Activated CD4-positive, alpha-beta T cell treated with anti-CD3 and anti-CD28 coated beads, Interleukin-2, Interleukin-4, amounts not matched to agents 100 ng/mL and 50 ng/mL, durations not matched to agents 16 hours and 8 hours (primary cell): ENCODE measurements at places on chromosomes 1 and 21.

DNA sequence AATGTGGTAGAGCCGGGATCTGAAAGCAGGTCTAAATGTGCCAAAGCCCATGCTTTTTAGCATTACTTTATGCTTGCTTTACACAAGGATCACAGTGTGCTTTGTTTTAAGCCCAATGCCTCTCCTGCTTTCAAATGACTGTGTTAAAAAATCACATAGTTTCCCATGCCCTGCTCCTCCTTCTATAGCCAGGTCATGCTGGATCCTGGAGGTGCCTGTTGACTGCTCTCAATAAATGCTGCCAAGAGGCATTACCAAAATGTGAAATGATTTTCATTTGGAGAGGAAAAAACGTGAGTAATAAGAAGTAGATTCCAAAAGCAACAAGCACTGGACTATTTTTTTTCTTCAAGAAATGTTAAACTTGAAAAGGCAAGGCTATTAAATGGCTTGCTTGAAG, 420.7 kb upstream of the USP24 start:
- DNase-seq = no peak

- DNase-seq = peak; percentile 51
Measured at GRCh38 chr21:33894736-33895288, 20.8 kb downstream of the ATP5PO start.

DNA sequence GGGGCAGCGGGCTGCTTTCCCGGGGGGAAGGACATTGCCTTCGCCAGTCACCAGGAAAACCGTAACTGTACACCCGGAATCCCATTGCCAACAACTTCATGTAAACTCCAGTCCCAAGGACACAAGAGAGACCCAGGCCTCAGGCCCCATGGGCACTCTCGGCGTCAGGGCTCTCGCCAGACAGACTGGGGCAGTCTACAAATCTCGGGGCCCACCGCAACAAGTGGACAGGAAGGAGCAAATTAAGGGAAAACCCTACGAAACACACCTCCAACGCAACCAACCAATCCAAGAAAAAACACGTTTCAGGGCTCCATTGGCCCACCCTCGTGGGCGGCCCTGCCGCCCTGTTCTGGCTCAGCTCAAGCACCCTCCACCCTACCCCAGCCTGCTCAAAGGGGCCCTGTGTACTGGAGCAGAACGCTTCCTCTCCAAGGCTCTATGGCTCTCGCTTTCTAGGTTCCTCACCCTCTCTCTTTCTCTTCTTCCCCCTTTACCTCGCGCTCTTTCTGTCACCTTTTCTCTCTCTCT, 4.6 kb upstream of the ZNF678 start:
- no peak for DNase-seq

- no peak for DNase-seq
Measured at GRCh38 chr1:96598416-96599168, 123.0 kb upstream of the PTBP2 start.

GRCh38 chr21:24976238-24976637, 631.0 kb downstream of the MRPL39 start:
- no peak for DNase-seq

DNA sequence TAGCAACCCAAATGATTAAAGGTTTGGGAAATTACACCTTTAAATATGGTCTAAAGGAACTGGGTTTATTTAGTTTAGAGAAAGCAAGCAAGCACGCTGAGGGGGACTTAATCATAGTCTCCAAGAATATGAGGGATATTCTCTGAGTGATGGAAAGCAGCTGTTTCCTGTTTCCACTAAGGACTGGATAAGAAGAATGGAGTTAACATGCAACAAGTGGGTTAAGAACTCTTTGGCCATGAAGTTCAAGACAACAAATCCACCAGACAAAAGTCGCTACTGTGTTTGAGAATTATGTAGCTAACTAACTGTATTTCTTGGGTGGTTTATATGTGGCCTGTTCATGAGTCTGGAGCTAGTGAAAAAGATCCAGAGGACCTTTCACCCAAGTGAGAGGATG, 85.7 kb downstream of the TGFB2 start:
- DNase-seq = no peak

- no peak for DNase-seq
Measured at GRCh38 chr21:39300587-39300986, 12.8 kb downstream of the BRWD1 start.

- no peak for DNase-seq
Measured at GRCh38 chr1:233844692-233845091, 59.8 kb upstream of the SLC35F3 start.

- DNase-seq = no peak
Measured at GRCh38 chr1:228735871-228736586, 750 bp downstream of the RHOU start.

DNA sequence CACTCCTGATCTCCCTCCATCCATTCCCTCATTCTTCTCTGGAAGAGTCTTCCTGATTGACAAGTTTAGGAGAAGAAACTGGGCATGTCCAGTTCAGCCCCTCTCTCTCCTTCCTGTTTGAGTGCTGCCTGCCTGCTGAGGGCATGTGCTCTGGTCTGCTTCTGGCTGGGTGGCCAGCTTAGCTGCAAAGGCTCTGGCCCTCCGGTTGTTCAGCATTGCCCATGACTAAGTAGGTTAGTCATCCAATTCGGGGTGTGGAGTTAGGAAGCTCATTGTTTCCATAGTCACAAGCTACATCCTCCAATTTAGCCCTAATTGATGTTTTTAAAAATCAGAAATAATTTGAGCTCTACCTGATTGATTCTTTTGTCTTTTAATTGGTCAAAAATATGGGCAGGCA, 25.6 kb upstream of the PLA2G2E start:
- no peak for DNase-seq

DNA sequence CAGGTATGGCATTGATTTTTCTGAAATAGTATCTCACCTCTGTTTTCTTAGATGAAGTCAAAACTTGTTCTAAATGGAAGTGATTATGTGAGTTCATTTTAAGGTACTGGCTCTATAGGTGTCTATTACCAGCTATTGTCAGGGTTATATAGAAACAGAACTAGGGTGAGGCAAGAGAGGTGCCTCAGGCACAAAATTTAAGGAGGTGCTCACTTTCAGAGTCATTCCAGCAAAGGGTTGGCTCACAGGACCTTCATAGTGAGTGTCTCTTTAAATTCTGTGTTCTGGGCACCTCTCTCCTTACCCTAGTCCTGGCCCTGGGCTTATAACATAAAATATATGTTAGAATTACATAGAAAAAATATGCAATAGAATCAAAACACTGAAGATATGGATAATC, 49.3 kb downstream of the KIAA0319L start:
- DNase-seq = no peak

DNA sequence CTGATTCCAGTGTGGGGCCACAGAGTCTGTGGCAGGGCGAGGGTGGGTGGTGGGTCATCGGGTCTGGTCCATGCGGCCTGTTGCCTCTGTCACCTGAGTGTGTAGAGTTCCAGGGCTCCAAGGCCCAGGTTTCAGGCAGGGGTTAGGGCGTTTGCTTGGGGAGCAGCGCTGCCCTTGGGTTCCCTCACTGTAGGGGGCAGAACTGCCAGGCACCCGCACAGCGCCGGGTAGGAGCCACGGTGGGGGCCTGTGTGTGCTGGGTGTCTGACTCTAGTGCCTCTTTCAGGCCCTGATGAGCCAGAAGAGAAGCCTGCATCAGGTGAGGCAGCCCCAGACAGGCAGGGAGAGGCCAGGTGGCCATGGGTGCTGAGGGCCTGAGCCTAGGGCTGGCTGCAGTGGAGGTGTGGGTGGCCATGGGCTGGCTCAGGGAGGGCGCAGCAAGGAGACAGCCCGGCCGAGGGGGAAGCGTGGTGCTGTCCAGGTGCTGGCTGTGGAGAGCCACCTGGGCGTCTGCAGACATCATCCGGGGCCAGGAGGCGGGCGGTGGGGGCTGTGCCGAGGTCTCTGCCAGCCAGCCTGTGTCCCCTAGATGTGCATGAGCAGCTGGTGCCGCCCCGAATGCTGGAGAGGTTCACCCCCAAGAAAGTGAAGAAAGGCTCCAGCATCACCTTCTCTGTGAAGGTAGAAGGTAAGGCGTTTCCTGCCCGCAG, 72.3 kb downstream of the TRIM11 start:
- no peak for DNase-seq

GRCh38 chr1:188424176-188424575, 1595.4 kb downstream of the PLA2G4A start:
- no peak for DNase-seq

DNA sequence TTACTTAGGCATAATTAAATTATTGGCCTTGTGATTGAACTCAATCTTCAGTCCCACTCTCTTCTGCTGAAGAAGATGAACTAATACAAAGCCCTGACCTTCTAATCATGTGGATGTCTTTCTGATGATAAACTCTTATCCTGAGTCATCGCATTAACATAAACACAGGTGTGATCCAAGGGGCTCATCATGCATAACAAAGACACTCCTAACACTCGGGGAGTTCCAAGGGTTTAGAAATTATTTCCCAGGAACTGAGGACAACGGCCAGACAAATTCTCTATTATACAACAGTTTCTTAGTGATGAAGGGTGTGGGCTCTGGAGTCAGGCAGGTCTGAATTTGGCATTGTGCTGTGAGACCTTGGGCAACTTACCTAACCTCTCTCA, 18.0 kb downstream of the DUSP10 start:
- no peak for DNase-seq

- DNase-seq = no peak
Measured at GRCh38 chr1:84434801-84435549, 36.7 kb downstream of the DNASE2B start.

DNA sequence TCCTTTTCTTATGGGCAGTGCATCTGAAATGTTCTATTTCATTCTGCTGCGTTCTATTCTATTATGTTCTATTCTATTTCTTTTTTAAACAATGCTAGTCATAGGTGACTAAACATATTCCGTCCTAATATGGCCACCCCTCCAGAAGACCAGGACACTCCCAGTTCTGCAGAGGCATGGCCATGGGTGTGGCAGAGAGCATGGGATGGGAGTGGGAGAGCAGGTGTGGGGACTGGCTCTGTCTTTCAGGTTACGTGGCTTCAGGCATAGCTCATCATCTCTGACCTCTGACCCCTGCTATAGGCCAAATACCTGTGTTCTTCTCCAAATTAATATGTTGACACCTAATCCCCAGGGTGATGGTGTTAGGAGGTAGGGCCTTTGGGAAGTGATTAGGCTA, 33.4 kb upstream of the TLR5 start:
- no peak for DNase-seq

GRCh38 chr1:55504306-55504731, 289.2 kb upstream of the USP24 start:
- no peak for DNase-seq

GRCh38 chr1:41540886-41541591, 56.6 kb upstream of the EDN2 start:
- DNase-seq = no peak

- DNase-seq = peak; percentile 44
Measured at GRCh38 chr1:186605762-186606350, 74.4 kb downstream of the PTGS2 start.

DNA sequence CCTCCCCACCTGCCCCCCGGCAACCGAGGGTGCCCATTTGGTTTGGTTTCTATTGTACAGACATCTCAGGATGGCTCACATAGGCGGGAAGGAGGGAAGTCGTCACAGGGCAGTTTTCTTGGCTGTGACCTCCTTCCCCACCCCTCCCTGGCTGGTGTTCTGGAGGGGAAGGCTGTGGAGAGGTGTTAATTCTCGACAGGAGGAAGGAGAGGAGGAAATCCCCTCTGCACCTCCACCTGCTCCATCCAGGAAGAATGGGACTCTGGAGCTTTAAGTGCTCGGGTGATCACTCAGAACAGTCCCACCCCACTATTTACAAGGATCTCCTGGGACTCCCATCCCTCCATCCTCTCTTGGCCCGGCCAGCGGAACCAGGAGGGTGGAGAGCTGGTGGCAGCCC, 7.6 kb downstream of the MEX3A start:
- DNase-seq = no peak

GRCh38 chr1:17078991-17079868, 25.4 kb upstream of the SDHB start:
- no peak for DNase-seq

DNA sequence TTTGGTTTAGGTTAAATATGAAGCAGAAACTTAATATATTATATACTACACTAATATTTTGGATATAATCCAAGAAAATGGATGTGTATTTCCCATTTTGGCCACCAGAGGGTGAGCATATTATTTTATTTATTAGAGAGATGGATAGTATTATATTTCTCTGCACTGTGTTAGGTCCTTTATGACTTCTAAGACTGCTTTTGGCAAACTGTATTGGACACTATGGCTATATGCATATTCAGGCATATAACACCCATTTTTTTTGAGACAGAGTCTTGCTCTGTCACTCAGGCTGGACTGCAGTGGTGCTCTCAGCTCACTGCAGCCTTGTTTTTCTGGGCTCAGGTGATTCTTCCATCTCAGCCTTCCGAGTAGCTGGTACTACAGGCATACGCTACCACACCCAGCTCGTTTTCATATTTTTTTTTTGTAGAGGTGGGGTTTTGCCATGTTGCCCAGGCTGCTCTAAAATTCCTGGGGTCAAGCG, 17.8 kb upstream of the PGM1 start:
- DNase-seq = peak; percentile 22

DNA sequence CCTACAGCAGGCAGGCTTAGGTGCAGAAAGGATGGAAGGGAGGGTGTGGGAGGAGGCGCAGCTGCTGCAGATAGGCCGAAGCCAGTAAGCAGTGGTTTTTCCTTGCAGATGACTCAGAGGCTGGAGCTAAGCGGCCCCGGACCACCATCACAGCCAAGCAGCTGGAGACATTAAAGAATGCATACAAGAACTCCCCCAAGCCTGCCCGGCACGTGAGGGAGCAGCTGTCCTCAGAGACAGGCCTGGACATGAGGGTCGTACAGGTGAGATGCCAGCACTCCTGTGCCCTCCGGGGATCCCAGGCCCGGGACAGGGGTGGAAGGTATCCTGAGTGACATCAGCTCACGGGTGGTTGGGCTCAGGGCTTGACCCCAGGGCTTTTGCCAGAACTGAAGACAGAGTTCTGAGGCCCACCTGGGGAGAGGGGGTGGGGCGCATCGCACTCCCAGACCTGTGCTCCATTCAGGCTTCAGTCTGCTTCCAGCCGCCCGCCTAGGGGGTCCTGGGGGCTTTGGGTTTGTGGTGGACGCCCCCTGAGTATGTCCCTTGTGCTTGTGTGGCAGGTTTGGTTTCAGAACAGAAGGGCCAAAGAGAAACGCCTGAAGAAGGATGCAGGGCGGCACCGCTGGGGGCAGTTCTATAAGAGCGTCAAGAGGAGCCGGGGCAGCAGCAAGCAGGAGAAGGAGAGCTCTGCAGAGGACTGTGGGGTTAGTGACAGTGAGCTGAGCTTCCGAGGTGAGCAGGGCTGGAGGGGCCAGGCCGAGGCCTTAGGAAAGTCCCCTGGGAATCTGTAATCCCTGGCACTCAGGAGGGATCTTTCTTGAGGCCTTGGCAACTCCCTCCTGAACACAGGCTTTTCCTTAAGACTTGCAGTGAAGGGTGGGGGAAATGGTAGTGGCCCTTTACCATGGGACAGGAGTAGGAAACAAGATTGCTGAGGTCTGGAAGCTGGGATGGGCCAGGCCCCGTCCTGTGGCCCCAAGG, 41.5 kb downstream of the LHX4 start:
- DNase-seq = no peak

DNA sequence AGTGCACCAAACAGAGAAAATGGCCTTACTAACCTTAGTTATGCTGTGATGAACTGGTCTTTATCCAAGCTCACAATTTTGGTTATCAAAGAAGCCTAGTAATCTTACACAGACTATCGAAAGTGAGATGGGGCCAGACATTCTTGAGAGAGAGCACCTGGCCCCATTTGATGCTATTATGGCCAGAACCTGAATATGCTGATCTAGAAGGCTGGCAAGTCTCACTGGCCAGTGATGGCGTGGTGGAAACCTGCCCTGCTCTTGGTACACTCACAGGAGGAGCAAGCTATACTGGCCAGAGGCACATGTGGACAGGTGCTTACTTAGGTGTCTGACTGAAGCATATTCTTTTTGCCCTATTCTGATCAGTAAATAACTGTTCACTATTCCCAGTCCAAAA, 357.8 kb upstream of the ZRANB2 start:
- DNase-seq = no peak

GRCh38 chr1:184052194-184052559, 647 bp downstream of the TSEN15 start:
- no peak for DNase-seq
